ENCODE measurements at places on chromosomes 2 and 18. TPM values are rescaled to one million over a fixed set of nuclear protein-coding genes. Genes with fewer than 3 reads are reported as not detected.

TTL gene
- 8.4 TPM for total RNA-seq

HRH4 gene
- total RNA-seq, result 0.48 TPM

OR6B2 gene
- total RNA-seq, result 1.7 TPM

UGT1A10 gene
- 0.48 TPM for total RNA-seq

CFC1 gene
- total RNA-seq, result not detected

GRCh38 chr2:181047829-181048228, 67.4 kb downstream of the UBE2E3 start:
- no peak for DNase-seq

GRCh38 chr2:175647058-175647457, 355.0 kb downstream of the LNPK start:
- no peak for DNase-seq

GRCh38 chr2:236633775-236634560, 64.3 kb downstream of the ACKR3 start:
- peak; percentile 24 for DNase-seq

DNA sequence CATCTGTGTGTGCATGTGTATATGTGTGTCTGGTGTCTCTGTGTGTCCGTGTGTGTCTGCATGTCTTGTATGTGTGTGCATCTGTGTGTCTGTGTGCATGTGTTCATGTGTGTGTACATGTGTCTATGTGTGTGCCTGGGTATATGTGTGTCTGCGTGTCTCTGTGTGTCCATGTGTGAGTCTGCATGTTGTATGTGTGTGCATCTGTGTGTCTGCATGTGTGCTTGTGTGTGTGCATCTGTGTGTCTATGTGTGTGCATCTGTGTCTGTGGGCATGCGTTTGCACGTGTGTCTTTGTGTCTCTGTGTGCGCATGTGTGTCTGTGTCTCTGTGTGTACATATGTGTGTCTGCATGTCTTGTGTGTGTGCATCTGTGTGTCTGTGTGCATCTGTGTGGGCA, 207.7 kb downstream of the TNS1 start:
- DNase-seq, result no peak

DNA sequence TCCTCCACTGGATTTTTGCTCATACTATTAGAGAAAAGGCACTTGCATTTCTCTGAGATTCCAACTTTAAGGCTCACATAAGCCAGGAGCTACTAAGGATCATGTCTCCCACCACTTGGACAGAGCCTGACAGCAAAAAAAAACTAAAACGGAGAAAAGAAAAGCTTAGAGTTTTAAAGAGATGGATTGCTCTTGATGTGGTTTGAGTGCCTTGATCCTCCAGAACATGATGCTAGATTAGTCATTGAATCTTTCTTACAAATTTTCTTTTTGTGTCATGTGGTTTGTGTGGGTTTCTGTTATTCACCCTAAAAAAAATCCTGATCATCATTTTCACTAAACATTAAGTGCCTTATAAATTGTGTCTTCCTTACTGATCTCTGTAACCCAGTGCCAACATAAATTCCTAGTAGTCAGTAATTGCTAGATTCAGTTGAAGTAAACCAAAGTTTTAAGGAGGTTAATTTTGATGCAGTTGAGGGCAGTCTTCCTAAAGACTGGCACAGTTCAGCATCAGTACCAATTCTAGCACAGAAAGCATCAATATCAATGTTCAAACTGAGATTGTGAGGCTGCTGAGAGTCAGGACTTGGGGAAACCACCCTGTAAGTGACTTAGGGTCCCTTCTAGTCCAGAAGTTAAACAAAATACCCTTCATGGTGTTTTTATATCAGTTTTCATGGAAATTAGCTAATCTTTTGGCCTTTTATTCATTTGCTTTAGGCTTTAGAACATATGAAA, 206.3 kb downstream of the RAD51AP2 start:
- DNase-seq, result peak; percentile 82

DNA sequence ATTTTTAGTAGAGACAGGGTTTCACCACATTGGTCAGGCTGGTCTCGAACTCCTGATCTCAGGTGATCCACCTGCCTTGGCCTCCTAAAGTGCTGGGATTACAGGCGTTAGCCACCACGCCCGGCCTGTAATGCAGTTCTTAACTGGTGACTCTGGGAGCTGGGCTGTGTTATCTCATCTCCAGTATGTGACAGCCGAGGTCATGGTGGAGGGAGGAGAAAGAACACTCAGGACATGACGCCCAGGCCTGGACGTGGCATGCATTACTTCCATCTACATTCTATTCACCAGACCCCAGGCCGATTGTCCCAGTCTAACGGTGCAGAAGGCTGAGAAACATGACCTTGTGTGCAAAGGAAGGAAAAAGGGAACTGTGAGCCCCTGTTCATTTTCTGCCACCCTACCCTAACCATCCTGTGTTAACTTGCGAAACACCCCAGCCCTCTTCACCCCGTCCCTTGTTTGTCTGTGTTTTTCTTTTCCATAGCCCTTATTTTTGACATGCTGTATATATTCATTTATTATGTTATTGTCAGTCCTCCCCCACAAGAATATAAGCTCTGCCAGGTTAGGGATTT, 88.1 kb upstream of the ASAP2 start:
- DNase-seq, result no peak

DNA sequence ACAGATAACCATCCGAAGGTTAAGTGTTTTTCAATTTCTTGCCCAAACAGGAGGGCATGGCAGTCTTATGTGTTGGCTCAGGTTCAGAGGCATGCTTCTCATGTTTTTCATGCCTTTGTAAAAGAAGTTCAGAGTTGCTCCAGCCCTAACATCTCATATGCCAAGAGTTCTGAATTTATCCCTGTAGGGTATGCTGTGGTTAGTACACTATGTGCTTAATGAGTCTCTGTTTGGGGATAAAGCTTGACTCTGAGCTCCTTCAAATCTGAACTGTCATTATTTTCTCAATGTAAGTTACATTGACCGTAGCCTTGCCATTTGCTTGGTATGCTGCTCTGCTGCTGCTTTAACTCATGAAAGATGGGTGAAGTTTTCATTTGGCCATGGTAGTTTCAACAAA, 67.9 kb upstream of the PNPT1 start:
- DNase-seq, result peak; percentile 39

- DNase-seq, result no peak
Measured at GRCh38 chr2:134852518-134852917, 14.1 kb downstream of the ACMSD start.

DNA sequence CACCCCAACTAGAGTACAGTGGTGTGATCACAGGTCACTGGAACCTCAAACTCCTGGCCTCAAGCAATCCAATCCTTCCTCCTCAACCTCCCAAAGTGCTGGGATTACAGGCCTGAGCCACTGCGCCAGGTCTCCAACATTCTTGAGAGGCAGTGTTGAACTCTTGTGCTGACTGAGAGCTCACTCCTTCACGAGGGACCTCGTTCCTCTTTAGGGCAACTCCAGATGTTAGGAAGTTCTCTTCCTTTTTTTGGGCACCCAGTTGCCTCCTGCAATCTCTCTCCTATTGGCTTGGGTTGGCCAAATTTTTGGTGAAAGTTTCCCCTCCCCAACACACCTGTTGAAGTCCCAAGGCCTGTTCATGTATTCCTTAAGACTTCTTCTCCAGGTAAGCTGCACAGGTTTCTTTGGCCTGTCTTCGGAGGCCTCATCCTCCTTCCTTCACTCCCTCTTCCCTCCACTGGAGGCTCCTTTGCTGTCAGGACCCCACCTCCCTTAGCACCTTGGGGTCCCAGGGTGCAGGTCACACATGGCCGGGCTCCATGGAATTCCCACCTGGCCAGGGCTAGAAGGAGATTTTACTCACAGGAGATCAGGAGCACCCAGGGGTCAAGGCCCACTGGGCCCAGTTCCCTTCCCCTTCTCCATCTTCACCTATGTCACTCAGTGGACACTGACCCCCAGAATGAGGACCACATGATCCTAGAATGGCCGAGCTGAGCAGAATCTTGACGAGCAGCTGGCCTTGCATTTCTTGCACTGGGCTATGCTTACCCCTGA, 94.6 kb upstream of the SMAD2 start:
- DNase-seq, result no peak

GRCh38 chr18:13524811-13525210, 201.5 kb downstream of the FAM210A start:
- DNase-seq, result no peak

DNA sequence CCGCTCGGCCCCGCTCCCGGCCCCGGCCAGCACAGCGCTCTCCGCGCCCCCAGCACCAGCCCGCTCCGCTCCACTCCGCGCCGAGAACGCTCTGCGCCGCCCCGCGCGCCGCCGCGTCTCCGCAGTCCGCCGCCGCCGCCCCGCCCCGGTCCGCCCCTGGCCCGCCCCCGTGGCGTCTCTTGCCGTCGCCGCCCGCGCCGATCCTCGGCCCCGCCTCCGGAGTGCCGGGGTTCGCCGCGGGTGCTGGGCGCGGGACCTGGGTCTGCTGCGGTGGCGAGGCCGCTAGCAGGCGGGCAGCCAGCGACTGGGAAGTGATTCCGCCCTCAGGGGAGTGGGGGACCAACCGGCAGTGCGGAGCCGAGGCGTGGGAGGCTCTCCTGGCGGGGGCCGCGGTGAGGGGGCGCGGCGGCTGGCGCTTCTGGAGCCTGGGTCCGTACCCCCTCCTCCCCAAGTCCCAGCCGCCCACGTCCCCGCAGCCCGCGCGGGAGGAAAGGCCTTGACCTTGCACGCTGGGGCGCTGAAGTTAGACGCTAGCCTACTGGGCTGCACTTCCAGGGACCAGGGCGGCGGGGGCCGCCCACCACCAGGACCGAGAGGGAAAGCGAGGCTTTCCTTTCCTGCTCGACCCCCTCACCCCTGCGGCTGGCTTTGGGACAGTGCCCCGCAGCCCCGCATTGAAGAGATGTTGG, at the start of gene HS6ST1:
Gene HS6ST1 (minus strand): TSS at position 93 of the 689 bp plus-strand sequence. CDS start 305 bp downstream, outside the sequence.
- peak; percentile 87 for DNase-seq

DNA sequence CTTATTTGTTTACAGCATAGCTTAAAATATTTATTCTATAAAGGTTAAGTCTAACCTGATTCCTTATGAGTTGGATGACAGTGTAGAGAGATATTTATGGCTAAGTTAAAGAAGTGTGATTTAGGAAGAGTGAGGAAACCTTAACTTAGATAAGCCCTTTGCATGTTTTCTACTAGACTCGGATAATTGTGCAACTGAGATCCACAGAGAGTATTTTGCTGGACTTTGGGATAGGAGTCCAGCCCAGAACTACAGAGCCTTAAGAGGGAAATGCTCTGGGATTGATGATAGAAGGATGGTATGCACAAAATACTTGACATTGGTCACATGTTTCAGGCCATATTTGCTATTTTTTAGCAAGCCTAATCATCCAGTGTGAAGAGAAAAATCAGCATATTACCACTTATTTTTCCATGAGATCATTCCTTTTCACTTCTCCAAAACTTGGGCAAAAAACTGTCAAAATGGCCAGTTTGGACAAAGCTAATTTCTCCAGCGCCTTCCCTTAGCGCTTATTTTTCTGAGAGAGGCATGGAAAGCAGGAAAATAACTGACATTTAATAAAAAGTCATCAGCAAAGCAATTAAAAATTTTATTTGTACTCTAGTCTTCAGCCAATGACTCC, 3.1 kb downstream of the CD28 start:
- DNase-seq, result peak; percentile 33

GRCh38 chr2:41873102-41874031, 174.5 kb upstream of the PKDCC start:
- DNase-seq, result no peak

DNA sequence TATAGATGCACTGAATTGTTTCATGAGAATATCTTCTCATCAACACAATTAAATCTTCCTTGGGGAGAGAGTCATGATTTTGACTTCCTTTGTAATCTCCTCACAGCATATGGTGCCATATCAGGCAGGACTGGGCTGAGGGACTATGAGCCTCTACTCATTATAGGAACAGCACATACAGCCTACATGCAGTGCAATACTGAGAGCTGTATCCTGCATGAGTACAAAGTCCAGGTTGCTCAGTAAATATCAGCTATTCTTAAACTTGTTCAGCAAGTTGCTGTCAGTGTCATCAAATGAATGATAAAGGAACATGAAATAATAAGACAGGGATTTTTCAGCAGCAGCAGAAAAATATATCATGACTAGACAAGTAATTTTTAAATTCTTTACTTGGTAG, 10.8 kb downstream of the DLGAP1 start:
- DNase-seq, result peak; percentile 9

DNA sequence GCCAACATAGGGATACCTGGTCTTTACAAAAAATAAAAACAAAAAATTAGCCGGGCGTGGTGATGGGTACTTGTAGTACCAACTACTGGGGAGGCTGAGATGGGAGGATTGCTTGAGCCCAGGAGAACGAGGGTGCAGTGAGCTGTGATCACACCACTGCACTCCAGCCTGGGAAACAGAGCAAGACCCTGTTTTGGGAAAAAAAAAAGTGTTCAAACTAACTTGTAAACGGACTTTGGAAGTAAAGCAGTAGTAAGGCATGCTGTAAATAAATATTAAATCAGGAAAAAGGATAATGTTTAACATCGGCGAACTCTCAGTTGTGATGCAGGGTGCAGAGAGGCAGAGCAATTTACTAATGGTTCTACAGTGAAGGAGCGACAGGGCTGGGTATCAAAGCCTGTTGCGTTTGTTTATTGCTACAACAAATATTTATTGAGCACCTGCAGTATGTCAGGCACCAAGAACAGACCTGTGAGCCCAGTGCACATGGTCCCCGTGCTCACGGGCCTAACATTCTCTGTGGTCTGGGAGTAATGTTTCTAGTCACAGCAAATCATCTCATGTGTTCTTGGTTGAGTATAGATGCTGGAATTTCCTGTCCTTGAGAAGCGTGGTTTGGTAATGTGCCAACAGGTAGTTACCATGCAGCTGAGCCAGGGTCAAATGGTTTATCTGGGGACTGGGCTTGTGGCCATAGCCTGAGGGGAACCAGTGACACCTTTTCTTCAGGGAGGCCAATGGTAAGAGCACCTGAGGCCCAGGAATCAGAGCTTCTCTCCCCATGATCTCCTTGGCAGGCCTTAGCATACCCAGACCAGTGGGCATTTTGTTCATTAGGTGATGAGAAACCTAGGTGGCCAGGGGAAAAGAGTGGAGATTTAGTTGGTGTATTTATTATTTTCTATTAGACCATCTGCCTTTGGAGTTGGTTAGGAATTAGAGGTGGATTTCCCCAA, 27.9 kb upstream of the GREB1 start:
- no peak for DNase-seq

DNA sequence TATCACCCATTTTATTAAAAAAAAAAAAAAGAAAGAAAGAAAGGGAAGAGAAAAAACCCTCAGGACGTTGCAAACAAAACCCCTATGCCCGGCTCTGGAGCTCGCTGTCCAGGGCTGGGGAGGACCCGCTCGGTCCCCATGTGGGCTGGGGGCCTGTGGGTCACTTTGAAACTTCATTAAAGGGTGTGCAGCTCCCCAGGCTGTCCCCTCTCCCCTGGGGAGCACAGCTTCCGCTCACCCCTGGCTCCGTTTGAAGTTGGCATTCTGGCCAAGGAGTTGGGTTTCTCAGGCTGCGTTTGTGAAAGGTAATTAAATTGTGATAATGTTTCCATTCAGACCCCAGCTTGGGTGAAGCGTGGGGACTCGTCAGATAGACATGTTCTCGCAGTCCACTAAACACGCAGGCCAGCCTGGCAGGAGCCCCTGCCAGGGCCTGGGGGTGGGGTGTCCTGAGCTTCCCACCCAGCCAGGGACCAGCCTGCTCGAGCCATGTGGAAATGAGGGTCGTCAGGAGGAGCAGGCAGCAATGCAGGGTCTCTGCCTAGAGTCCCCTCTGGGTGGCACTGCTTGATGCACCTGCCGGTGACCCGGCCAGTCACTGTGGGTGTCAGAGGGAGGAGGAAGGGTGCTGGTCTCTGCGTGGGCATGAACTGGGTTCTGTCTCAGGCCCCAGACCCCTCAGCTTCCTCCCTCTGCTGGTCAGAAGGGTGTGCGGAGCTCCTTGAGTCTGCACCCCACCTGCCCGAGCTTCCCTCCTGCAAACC, 166.2 kb downstream of the INHBB start:
- DNase-seq, result no peak

GRCh38 chr2:239382384-239382880, 18.4 kb downstream of the HDAC4 start:
- no peak for DNase-seq
